ENCODE measurements at places on chromosomes 2 and 18.

DNA sequence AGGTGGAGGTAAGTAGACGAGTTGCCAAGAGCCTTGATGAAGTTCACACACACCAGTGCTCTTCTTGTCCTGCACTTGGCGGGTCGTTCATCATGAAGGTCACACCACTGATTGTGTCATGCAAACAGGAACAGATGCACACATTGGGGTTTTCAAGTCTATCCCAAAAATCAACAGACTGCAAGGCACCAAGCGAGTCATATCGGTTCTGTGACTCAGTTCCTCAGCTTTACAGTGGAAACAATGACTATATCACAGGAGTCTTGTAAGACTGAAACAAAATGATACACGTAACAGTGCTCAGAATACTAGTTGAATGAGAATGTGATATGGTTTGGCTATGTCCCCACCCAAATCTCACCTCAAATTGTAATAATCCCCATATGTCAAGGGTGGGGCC is 526.9 kb upstream of the ID2 start:
- no peak for DNase-seq

GRCh38 chr2:2662847-2663356 is 331.8 kb upstream of the MYT1L start:
- DNase-seq: no peak

DNA sequence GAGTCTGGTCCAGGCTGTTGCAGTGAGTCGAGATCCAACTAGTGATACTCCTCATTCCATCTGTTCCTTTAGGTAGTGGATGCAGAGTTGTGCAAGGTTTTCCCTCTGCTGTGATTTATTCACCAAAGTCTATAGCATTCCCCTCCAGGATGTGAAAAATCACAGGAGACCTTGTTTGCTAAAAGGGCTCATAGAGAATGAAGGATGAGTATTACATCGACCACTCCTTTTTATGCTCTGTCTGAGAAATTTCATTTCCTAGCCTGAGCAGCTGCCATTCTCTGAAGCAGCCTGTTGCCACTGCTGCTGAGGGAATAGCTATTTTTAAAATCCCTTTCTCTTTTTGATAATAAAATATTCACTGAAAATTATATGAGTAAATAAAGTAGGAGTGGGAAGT is 134.1 kb upstream of the LRRTM1 start:
- DNase-seq: no peak

DNA sequence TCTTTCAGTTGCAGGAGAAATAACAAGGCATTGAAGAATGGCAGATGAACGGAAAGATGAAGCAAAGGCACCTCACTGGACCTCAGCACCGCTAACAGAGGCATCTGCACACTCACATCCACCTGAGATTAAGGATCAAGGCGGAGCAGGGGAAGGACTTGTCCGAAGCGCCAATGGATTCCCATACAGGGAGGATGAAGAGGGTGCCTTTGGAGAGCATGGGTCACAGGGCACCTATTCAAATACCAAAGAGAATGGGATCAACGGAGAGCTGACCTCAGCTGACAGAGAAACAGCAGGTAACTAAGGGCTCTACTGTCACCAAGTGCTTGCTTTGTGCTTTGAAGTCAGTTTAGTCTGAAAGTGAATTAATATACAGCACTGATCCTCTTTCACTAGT is 118.5 kb upstream of the UNC80 start:
- no peak for DNase-seq

GRCh38 chr2:30311711-30312110 is 80.4 kb downstream of the LBH start:
- DNase-seq: no peak

- no peak for DNase-seq
Measured at GRCh38 chr2:128317181-128317898, 1.3 kb downstream of the HS6ST1 start.

GRCh38 chr2:205800224-205800623 is 117.9 kb downstream of the NRP2 start:
- no peak for DNase-seq

DNA sequence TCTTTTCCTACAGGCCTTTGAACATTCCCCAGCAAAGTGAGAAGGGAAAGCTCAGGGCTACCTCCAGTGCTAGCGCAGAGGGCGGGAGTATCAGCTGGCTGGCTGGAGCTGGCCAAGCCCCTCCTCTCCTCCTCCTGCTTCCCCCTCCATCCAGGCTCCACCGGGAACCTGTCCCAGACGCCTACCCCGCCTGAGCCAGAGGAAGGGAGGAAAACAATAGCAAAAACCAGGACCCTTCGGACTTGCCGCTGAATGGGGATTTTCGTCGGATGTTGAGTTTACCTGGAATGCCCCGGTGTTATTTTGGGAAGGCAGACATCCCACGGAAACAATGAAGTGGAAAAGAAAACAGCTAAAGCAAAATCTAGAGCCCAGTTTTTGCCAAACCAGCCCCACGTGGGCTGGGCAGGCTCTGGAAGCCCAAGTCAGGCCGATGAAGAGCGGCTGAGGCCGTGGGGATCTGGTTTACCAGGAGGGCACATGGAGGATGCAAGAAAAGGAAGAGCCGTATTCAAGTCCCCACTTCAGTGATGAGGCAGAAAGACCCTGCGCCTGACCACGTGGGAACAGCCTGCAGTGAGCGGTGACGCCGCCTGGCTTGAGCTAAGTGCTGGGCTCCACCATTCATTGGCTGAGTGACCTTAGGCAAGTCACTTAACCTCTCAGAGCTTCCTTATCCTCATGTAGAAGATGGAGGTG is 100.4 kb upstream of the LCLAT1 start:
- no peak for DNase-seq

DNA sequence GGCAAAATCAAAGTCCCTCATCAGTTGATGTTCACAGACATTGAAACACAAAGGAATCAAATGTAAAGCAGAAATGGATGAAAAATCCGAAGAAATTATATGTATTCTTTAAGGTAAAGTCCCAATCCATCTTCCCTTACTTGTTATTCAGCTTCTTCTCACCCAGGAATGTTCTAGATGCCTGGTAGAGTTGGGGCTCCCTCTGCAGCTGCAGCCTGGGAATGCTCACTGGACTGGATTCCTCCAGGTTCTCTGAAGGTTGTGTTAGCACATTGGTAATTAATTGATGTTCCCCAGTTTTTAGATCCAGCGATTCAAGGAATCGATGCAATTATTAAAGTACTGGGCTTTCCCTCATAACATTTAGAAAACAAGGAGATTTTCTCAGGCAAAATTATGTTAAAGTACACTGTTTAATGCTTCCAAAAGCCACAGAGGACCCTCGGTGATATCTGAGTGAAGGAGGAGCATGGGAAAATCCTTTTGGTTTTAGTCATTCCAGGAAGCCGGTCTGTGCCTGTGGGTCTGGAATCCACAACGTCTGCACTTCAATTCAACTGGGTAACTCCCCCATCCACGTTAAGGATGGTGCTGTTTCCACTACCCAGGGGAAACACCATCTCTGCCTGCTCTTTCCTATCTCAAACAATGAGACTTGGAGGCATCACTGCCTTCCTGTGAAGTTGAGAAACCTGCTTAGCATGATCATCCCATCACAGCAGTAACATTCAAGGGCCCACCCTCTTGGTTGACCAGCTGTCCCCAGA is 22.0 kb downstream of the NTSR2 start:
- no peak for DNase-seq

DNA sequence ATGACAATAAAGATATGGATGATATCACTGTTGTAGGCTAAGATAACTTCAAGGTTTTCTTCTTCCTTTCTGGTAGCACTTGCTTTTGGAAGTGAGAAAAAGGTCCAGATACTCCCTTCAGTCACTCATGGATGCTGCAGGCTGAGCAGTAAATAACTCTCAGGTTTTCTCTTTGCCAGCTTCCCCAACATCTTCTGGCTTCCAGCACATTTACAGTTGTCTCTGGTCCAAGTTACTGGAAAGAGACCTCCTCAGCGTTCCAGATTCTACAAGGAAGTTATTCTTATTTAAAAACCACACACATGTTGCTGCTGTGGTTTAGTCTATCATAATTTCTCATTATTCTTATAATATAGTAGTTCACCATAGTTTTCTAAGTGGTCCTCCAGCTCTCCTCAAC is 383.4 kb downstream of the PLCL1 start:
- no peak for DNase-seq

Measured in activated CD4-positive, CD25-positive, alpha-beta regulatory T cell (primary cell).